Coronary artery (tissue), 2 donors: ENCODE measurements at places on chromosomes 2 and 18.

- DNase-seq = no peak
These were observed 36.2 kb downstream of the ACOXL start for GRCh38 chr2:110768591-110768990.

DNA sequence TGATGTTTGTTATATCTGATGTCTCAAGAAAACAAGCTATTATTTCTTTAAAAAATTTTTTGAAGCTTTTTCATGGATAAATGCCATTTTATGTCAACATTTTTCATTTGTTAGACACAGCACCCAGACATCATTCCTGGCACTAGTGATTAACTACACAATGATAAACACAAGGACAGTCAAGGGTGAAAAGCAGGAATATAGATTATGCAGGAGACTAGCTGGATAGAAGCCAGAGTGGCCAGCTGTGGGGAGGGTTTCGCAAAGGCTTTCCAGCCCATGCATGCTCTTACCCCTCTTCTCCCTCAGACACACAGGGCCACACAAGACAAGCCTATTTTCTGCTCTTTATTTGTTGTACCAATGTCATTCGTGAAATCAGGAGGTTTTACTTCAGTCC, 127.1 kb upstream of the TTC39C start:
- DNase-seq = no peak

DNA sequence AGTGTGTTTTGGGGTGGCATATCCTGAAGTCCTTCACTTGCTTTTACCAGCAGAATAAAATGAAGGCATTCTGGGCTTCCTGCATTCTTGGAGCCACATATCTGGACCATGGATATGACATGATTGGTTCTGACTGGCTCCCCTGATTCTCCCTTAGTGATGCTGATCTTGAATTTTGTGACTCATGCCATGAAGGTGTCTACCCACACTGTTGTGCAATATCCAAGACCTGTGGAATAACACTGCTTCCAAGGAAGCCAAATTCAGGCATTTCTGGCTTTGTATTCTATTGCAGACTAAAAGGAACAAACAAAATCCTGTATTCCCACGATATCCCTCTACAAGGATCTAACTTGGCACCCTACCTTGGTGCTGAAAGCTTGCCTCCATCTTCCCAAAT, 125.8 kb downstream of the LYPD6B start:
- no peak for DNase-seq

GRCh38 chr2:124254621-124255020, 229.5 kb downstream of the CNTNAP5 start:
- DNase-seq = no peak

DNA sequence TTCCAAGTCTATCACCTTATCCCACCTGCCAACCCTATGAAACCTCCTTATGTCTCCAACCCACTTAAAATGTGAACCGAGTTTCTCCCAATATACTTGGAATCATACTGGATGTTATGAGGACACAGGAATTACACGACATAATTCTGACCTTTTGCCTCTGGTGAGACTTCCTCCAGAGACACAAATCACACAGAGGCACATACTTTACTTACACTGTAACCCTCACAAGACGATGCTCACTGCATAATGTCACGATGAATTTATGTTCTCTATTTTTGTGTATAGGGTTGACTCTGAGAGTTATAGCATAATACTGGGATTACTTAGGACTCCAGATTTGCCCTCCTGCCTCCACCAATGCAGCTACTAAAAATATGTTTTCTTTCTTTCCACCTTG, 28.0 kb upstream of the SETBP1 start:
- no peak for DNase-seq

- DNase-seq = no peak
These were observed 331.0 kb downstream of the PARD3B start for GRCh38 chr2:204876311-204876710.

- no peak for DNase-seq
These were observed 23.3 kb downstream of the REEP1 start for GRCh38 chr2:86314125-86314524.

GRCh38 chr2:134926231-134926931, 7.8 kb downstream of the CCNT2 start:
- no peak for DNase-seq
